Thoracic aorta (tissue), 2 donors: ENCODE measurements at places on chromosomes 1 and 21. TPM values are rescaled to one million over a fixed set of nuclear protein-coding genes. Genes with fewer than 3 reads are reported as not detected.

- no peak for DNase-seq
Observed at GRCh38 chr1:226404904-226405222, 3.0 kb downstream of the PARP1 start.

Gene DRAXIN
- 0.35 TPM for total RNA-seq

Gene PBX1
- total RNA-seq: 53.1 TPM

Gene MAP1LC3C
- total RNA-seq: 2.3 TPM

Gene GLIS1
- not detected for total RNA-seq

- no peak for DNase-seq
Observed at GRCh38 chr1:213521206-213521605, 466.6 kb upstream of the PROX1 start.

Gene DDR2
- 133 TPM for total RNA-seq

Gene SIPA1L2
- 20.4 TPM for total RNA-seq

DNA sequence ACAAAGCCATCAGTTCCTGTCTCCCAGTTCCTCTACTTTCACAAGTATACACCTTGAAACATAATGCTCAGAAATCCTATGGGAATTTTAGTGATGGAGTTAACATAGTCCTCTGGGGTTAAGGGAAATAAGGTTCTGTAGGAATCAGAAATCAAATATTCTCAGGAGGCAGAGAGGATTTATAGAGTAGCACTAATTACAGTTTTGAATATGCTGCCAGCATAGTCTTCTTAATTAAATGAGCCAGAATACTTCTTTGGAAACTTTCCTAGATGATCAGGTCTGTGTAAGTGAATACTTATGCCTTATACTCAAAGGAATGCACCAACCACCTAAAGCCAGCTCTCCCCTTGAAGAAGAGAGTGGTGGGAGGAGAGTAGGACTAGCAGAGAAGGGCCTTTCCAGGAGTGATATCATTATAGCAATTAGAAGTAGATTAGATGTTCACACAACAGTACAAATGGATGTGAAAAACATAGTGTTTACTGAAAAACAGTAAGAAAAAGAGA is 31.4 kb upstream of the DIRAS3 start:
- DNase-seq: no peak

GRCh38 chr1:55329091-55329490 is 113.9 kb upstream of the USP24 start:
- no peak for DNase-seq

DNA sequence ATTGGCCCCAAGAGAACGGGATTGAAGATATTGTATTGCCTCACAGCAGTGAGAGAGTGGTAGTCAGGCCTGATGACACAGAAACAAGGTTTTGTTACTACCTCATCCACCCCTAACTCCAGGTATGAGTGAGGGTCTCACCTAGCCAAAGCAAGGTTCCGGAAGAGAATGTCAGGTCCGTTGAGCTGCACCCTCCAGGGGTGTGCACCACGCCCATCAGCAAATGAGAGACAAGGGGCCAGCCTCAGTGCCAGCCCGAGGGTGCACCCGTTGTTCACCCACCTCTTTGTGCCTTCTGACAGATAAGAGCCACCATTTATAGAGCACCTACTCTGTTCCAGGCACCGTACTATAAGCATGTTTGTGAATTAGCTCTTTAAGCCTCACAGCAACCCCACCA is 121.9 kb upstream of the IPO9 start:
- no peak for DNase-seq

Gene RPS6KA1
- total RNA-seq: 13.8 TPM

Gene LAD1
- total RNA-seq: 0.41 TPM
